ENCODE measurements at places on chromosomes 2 and 18.

- DNase-seq, result no peak
Observed at GRCh38 chr2:240918258-240919091, 12.3 kb downstream of the CROCC2 start.

DNA sequence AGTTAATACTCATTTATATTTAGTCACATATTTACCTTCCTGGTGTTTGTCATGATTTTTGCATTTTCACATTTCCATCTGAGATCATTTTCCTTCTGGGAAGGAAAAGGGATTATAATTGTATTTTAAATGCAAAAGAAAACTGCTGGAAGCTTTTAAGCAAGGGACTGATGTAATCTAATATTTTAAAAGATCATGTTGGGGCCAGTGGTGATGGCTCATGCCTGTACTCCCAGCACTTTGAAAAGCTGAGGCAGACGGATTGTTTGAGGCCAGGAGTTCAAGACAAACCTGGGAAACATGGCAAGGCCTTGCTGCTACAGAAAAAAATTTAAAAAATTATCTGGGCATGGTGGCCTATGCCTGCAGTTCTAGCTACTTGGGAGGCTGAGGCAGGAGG, 149.0 kb downstream of the MIB1 start:
- no peak for DNase-seq

- DNase-seq, result peak; percentile 64
Observed at GRCh38 chr2:60553495-60554073, at the start of gene BCL11A. Gene BCL11A (minus strand): TSS chr2:60553654. CDS start chr2:60553270, 384 bp downstream.

- DNase-seq, result no peak
Observed at GRCh38 chr18:36464126-36464651, 166.7 kb downstream of the FHOD3 start.

GRCh38 chr2:195945056-195945455, 123.6 kb downstream of the DNAH7 start:
- DNase-seq, result no peak

- peak; percentile 68 for DNase-seq
Observed at GRCh38 chr2:63189026-63189425, 138.4 kb downstream of the OTX1 start.

- peak; percentile 11 for DNase-seq
Observed at GRCh38 chr2:212939777-212940531, 211.5 kb downstream of the IKZF2 start.

DNA sequence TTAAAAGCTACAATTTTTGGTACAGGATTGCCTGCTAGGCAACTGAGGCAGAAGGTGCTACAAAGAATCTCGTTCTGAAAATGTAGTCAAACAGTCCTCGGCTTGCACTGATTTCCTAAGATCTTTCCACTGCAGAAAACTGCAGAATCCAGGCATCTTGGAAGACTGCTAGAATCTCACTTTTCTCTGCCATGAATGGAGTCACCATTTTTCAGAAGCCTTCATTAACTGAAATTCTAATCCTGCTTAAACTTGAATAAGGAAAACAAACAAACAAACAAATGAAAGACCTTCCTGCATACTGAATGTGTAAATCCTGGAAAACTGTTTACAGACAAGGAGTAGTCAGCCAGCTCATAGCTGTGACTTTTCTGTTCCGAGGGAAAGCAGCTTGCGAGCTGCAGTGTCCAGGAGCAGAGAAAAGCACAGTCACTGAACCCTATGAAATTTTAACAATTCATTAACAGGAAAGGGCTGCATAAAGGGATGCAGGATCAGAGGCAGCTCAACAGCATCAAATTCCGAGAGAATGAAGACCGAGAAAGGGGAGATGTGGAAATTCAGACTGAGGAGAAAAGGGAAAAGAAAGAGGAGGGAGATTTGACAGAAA, 210.5 kb upstream of the PIK3C3 start:
- no peak for DNase-seq

DNA sequence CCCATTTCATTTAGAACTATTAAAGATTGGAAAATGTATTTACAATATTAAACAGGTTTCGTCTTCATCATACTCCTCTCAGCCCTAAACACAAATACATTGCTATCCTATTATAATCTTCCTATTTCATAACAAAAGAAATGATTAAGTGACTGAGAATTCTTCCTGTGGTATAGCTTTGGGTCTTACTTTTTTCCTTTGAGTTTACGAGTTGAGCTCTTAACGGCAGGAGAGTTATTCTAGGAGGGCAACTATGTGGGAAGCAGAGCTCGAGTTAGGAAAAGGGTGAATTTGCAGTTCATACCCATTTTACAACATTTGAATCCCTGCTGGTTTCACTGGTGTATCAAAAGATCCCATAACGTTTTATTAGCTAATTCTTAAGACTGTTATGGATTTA, 105.0 kb downstream of the FIGN start:
- DNase-seq, result no peak

- DNase-seq, result no peak
Observed at GRCh38 chr2:69204654-69205053, 182.4 kb downstream of the GFPT1 start.
